ENCODE measurements at places on chromosomes 16 and 17.

GRCh38 chr17:965311-965989 lies 14.1 kb downstream of the NXN start:
- DNase-seq, result no peak

DNA sequence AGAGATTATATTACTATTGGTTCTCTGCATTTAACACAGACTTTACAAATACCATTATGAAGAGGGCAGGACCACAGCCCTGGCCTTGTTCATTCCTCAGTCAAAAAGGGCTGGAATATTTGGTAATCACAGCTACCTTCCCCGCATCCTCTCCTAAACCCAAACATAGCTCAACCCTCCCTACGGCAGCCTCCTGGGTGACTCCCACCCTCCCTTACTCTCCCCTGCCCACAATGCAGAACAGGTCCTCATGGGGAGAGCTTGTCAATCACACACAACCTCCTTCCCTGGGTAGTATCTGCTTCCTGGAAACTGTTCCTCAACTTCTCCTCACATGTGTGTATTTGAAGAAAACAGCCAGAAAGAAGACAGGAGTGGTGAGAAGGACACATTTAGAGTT lies 224.2 kb downstream of the C16orf78 start:
- DNase-seq, result no peak

GRCh38 chr16:75195811-75196790 lies 10.9 kb downstream of the CTRB2 start:
- DNase-seq, result no peak

- DNase-seq, result no peak
Observed at GRCh38 chr16:66369055-66369592, 2.6 kb downstream of the CDH5 start.

DNA sequence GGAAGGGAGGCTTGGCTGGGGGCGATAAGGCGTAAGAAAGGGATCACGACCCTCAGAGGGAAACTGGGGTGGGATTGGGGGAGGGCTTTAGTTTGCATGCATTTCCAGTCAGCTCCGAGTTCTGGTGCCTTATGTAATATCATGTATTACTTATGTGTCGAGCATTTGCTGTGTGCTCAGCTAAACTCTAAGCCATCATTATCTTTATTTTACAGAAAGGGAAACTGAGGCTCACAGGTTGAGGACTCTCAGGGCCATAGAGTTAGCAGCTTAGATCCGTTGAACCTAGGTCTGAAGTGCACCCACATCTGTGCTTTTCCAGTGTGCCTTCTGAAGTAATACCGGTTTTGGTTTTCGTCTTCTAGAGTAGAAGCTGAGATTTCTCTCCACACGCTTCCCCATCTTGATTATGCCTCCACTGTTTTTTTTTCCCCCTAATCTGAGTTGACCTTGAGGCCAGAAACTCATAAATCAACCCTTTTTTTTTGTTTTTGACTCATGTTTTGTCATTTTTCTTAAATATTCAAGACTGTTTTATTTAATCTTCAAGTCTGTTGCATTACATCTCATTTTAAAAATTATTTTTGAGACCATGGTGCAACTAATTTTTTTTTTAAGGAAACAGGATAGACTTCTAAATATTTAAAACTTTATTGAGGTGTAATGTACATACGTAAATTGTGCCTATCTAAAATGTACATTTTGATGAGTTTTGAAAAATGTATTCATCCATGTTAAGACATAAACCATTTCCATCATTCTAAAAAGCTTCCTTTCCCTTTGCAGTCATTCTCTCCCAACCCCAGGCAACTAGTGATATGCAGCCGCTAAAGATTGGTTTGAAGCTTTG lies 741 bp downstream of the CYB5B start:
- no peak for DNase-seq
